Omental fat pad (tissue), 4 donors: ENCODE measurements at places on chromosomes 11 and 22. TPM values are rescaled to one million over a fixed set of nuclear protein-coding genes. Genes with fewer than 3 reads are reported as not detected.

DNA sequence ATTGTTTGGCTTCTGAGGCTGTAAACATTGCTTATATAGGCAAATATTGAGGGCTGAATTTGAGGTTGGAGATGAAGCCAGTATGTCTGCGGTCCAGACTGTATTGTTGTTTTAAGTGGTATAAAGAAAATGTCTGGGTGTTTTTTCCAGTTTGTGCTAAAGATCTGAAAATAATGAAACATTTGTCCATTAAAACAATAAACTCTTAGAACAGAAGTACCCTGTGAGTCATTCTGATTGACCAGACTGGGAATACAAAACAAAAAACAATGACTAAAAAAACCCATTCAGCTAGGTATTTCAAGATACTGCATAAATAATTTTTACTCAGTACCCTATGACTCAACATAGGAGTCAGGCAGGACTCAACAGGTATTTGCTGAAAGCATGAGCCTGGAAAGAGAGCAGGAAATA, 20.4 kb downstream of the ALKBH8 start:
- DNase-seq = no peak

RPS6KB2 gene
- 31.9 TPM for total RNA-seq

TMPRSS13 gene
- not detected for total RNA-seq

ABCG4 gene
- total RNA-seq = not detected

CRACR2B gene
- total RNA-seq = 7.4 TPM

GRCh38 chr22:33051960-33052839, 6.0 kb downstream of the SYN3 start:
- no peak for DNase-seq

- no peak for DNase-seq
Measured at GRCh38 chr22:48253573-48253972, 1491.1 kb downstream of the TBC1D22A start.

GRCh38 chr11:69874984-69875624, 55.9 kb upstream of the FGF3 start:
- peak; percentile 8 for DNase-seq

DNA sequence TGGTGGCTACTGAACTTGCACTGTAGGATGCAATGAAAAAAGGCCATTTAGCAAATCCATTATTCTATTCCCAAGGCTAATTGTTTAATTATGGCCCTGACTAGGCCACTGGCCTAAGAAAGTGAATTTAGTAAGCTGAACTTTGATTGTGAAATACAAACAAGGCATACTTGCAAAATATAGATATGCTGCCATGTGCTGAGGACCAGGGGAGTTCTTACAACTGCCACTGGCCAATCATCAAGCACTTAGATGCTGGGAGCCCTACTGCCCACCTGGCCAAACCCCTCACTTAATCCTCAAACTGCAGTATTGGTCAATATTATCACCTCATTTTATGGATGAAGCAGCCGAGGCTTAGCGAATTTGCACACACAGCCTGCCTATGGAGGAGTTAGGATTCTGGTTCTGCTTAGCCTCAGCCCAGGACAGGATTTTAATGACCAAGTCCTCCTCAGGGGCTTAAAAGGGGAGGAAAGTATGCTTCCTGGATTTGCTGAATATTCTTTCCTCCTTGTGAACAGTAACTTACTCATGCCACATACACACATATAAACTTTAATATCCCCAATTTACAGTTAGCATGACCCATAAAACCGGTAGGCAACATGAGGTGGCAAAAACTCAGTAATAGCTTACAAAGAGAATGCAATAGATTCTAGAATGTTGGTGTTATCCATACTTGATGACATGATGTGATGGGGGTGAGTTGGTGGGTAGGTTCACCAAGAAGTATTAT, 39.3 kb downstream of the CD44 start:
- no peak for DNase-seq
